ENCODE measurements at places on chromosomes 7 and 10.
A peak's percentile ranks its signal among the peaks of the same experiment; 100 is the strongest.

DNA sequence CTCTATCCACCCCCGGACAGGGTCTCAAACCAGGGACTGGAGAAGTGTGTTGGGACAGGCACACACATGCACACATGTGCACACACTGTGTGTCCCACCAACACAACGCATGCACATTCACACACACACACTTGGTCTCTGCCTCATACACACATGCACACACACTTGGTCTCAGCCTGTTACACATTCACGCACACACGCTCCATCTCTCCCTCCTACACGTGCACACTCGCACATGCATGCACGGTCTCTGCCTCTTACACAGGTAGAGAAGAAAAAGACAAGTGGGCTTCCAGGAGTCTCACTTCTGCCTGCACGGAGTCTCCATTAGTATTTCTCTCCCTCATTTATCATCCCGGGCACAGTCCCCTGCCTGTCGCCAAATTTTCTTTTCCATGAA is 171.2 kb downstream of the EBF3 start:
- no peak for DNase-seq

- no peak for DNase-seq
These were observed 1236.0 kb upstream of the CELF2 start for GRCh38 chr10:9781666-9782065.

GRCh38 chr10:69049566-69049961 is 38.3 kb upstream of the SRGN start:
- DNase-seq, result no peak

DNA sequence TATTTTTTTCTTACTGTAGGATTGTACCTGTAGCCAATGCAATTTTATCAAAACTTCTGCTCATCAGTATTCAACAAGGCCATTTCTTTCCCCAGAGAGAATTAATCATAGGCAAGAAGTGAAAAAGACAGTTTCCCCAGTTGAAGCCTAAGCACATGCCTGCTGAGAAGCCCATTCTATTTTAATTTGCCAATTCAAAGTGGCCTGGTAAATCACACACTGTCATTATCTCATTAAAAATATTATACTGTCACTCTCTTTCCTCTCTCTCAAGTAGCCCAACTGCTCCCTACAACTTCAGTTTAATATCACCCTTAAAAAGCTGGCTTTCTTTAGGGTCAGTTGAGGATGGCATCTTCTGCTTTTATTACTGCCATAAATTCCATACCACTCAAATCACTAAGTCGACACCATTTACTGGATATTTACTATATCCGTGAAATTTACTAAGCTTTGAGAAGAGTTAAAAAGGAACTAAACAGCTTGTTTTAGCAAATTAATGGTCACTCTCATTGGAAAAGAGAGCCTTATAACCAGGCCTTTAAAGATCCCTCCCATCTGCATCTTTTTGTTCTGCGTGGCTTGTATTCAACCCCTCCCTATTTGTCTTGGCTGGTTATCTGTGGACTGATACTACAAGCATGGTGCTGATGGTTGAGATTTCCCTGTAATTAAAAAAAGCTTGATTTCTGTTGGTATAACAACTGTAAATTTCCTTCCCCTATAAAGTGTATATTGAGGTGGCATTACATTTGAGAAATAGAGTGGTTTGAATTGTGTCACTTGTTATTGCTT is 30.6 kb downstream of the COL28A1 start:
- no peak for DNase-seq

- no peak for DNase-seq
These were observed 182.1 kb upstream of the NAMPT start for GRCh38 chr7:106466867-106467266.

DNA sequence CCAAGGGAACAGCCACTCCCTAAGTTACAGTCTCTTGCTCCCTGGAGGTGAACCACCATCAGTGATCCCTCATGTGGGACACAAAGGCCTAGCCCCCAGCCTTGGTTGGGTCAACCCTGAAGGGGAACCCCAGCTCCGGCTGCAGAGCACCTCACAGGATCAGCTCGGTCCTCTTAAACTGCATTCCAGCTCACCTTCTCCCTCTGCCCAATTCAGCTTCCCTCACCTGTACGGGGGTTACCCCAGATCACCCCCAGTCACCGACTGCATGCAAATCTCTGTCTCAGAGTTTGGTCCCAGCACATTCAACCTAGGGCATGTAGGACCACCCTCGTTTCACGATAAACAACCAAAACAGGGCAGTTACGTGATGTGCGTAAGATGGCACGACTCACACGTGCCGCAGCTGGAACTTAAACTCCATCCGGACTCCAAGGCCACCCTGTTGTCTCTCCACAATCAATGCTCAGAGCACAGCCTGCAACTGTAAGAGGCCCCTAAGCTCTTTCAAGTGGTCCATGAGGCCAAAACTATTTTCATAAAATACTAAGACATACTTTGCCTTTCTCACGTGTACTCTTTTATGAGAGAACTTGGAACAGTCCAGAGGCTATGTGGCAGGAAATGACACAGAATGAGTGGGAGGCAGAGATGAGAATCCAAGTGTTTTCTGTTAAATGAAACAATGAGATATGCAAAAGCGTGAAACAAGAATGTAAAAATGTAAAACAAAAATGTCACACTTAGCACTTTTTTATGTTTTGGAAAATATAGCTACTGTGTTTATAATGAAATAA is 285.2 kb downstream of the PTPRN2 start:
- no peak for DNase-seq

GRCh38 chr10:112362833-112363232 is 11.1 kb upstream of the ACSL5 start:
- DNase-seq, result no peak

DNA sequence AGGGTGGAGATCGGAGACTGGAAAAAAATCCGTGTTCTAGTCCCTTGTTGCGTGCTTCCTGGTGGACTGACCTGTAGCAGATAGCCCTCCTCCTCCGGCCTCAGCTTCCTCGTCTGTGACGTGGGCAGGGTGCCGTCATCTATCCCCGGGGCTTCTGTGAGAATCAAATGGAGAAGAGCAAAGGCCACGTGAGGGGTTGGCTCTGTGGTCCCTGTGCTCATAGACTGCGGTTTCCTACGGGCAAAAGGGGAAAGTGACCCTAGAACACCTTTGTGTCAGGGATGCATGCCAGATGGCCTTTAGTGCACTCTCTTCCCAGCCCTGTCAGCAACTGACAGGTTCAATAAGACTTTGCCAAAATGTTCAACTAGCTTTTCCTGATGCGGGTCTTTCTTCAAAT is 33.7 kb downstream of the GRK5 start:
- DNase-seq, result no peak

DNA sequence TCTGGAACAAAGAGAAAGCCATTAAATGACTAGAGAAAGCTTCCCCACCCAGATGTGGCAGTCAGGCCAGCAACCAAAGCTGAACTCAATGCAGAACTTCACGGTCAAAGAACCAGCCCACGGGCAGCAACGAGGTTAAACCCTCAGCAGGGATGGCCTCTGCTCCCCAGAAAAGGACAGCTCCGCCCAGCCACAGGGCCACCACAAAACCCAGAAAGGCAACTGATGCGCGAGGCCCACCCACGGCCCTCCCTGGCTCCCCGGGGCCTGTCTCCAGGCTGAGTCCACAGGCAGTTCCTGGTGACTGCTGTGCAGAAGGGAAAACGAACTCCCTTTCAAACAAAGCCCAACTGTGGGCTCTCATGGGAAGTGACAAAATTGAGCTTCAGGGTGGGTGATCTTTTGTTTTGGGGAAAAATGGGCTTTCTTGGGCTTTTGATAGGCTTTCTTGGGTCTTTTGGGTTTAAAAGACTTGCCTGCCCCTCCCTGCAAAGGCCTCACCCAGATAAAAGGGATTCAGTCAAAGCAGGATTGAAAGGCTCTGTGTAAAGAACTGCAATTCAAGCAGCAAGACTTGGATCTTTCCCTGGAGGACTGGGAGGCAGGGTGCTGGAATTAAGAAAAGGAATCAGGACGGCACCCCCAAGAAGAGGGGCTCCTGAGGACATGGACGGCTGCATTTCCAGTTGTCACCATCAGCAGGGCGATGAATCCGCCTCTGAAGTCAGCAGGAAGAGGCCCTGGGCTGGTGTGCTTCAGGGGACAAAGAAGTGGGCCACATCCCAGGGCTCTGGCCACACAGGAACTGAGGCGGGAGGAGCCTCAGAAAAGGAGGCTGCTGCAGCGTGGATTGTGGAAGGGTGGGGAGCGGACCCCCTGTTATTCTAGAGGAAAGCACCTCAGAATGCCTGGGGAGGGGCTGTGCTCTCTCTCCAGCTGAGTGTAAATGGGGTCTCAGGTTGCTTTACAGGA is 209.9 kb downstream of the USP6NL start:
- peak; percentile 42 for DNase-seq

GRCh38 chr10:47286116-47286505 is 13.9 kb upstream of the GDF10 start:
- no peak for DNase-seq

DNA sequence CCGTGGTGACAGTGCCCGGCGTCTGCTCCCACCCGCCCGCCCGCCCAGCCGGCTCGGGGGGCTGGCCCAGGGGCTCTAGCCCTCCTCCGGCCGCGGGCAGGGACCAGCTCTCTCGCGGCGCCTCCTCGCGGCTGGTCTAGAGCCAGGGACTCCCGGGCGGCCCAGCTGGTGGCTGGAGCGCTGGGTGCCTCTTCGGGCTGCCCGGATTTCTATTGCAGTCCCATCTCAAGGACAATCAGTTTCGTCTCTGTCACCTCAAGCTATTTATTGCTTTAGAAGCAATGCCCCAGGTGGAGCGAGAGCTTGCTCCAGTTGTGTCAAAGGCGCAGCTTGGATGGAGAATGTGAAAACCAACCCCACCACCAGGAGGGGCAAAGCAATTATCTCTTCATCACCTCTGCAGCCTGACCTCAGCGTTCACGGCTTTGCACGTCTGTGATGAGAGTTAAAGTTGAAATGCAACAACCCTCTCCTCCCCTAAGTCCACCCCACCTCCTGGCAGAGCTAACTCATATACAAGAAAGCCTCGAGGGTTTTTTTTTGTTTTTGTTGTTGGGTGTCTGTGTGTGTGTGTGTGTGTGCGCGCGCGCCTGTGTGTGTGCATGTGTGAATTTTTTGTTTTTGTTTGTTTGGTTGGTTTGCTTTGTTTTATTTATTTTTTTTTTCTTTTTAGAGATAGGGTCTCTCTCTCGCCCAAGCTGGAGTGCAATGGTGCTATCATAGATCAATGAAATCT is at the start of gene ITGA8:
ITGA8 (minus strand) TSS at position 24 of the 736 bp plus-strand sequence. CDS start 151 bp downstream, outside the sequence.
- DNase-seq, result peak; percentile 31

DNA sequence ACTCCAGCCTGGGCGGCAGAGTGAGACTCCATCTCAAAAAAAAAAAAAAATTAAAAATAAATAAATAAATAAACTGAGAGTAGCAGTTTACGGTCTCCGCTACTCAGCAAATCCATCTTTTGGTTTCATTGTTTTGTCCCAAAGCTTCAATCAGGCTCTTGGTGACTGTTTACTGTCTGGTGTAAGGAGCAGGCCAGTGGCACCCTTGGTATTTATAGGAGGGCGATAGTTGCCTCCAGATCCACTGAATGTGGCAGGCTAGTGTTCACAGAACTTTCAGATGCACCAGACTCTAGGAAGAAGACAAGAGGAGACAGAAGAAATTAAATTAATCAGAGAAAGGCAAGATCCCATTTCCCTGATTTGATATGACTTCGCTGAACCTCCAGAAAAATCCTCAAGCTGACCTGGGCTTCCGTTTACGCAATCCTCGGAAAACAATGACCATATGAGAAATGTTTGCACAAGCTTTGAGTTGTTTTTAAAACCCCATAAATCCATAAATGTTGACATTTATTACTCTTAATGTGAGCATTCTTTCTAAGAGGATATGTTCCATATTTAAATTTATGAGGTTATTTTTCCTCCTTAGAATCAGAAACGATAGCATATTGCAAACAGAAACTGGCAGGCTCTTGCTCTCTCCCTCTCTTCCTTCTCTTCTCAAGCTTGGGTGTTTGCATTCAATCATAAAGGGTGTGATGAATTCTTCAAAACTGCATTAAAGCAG is 7.1 kb upstream of the MUC3A start:
- DNase-seq, result no peak

- DNase-seq, result no peak
These were observed 254.8 kb downstream of the INHBA start for GRCh38 chr7:41448104-41448503.

- DNase-seq, result no peak
These were observed 5.7 kb downstream of the AQP1 start for GRCh38 chr7:30917216-30917893.

DNA sequence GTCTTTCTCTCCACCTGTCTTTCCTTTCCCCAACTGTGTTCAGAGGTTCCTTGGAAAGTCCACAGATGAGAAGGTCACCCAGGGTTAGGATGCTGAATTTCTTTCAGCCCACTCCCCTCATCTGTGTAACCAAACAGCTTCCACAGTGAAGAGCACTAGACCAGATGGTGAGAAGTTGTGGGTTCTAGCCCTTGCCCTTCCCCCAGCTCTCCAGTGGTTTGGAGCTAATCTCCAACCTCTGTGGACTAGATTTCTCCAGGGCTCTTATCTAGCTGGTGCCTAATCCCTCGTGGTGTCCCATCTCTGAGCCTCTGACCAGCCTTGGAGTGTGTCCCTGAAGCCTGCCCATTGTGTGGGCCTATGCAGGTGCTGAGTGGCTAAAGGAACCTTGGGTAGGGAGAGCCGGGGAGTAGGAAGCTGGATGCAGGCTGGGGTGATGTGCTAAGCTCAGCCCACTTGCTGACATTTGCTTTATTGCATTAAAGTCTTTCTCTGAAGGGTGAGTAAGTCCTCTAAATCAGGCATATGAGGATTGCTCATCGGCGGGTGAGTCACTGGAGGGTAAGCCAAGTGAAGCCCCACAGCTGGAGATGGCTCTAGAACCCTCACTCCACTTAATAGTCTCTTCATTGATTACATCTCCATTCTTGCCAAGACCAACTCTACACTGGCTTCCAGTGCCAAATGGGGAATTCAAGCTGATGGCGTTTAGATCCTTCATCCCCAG is 14.9 kb downstream of the DUSP5 start:
- DNase-seq, result no peak

GRCh38 chr10:110966146-110966545 is 46.7 kb downstream of the SHOC2 start:
- no peak for DNase-seq

- no peak for DNase-seq
These were observed 596.9 kb downstream of the PHTF2 start for GRCh38 chr7:78395298-78396036.

DNA sequence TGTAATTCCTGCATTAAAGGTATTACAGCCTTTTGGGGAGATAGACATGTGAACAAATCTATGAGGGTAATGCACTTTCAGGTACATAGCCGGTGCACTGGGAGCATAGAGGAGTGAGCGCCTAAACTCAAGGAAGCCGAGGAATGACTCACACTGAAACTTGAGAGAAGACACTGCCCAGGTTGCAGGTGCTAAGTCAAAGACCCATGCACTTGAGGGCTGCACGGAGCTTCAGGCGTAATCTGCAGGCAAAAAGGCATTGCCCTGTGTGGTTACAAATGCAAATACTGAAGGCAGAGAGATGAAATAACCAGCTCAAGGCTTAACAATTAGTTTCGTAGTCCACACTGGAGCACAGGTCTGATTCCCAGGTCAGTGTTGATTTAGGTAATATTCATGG is 51.0 kb upstream of the OSBPL3 start:
- no peak for DNase-seq

DNA sequence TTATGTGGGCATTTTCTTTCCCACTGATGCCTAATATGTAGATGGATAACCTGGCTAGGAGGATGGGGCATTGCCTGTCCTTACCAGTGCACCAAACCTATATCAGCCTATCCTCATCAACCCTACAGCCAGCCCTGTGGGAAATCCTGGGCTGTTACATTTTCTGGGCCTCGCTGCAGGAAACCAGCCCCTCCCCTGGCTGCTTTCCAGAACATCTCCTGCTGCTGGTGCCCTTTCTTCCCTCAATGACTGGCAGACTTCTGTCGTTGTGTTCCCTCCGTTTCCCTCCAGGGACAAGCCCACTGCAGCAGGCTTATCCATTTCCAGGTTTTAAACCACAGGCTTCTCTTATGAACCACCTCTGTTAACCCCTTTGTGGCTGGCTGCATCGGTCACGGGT is 486.1 kb upstream of the COBL start:
- no peak for DNase-seq

- DNase-seq, result no peak
These were observed 3.2 kb upstream of the VSTM4 start for GRCh38 chr10:49118430-49119074.

Data from common myeloid progenitor, CD34-positive (primary cell).